Stimulated activated CD4-positive, alpha-beta T cell treated with anti-CD3 and anti-CD28 coated beads, Interleukin-15, amount 100 ng/mL, for 48 hours (primary cell): ENCODE measurements at places on chromosomes 2 and 18.

- DNase-seq, result no peak
Observed at GRCh38 chr2:20551945-20552328, 99.0 kb downstream of the HS1BP3 start.

GRCh38 chr18:24771300-24771699 is 310.9 kb downstream of the HRH4 start:
- no peak for DNase-seq

DNA sequence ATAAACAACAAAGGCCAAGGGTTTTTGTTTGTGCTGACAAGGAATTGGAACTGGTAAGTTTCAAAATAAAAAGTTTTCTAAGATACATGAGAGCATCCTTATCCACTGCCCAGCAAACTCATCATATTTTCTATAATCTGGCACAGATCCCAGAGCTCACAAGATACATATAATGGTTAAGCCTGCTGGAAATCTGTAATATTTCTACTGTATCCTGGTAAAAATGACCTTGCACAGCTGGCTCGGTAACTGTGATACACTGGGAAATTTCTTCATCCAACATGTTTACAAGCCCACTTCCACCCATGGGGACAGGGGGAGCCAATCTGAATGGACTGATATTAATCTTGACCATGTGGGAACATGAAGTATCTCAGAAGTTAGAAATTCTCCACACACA is 425.4 kb upstream of the MMADHC start:
- DNase-seq, result no peak

GRCh38 chr2:38486213-38487026 is 109.3 kb upstream of the ATL2 start:
- no peak for DNase-seq

- no peak for DNase-seq
Observed at GRCh38 chr2:204156456-204156855, 219.9 kb downstream of the ICOS start.

GRCh38 chr2:52238782-52239181 is 1206.8 kb upstream of the NRXN1 start:
- no peak for DNase-seq

- no peak for DNase-seq
Observed at GRCh38 chr2:33289961-33290360, 186.5 kb upstream of the RASGRP3 start.

- DNase-seq, result no peak
Observed at GRCh38 chr18:28802546-28802945, 625.6 kb upstream of the CDH2 start.

DNA sequence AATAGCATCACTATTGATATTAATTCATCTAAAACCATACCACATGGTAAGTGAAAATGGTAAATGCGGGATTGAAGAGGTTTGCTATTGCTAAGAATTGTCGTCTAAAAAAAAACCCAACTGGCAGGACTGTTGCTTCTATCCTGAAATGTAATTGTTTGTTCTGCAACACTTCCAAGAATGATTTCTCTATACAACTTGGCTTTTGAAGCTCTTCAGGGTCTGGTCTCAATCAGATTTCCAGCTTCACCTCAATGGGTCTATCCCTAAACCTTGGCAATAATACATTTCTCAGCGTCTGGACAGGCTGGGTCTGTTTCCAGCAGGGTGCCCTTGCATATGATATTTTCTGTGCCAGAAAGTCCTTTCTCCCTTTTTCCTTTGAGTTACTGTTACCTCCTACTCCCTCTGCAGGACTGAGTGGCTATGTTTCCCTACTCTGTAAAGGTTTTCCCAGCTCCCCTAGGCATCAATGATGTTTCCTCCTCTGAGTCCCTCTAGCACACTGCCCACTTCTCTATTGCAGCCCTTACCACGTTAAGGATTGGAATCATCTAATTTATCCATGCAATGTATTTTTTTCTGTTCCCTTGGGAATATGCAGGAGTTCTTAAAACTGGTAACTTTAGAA is 118.2 kb upstream of the REV1 start:
- DNase-seq, result no peak

DNA sequence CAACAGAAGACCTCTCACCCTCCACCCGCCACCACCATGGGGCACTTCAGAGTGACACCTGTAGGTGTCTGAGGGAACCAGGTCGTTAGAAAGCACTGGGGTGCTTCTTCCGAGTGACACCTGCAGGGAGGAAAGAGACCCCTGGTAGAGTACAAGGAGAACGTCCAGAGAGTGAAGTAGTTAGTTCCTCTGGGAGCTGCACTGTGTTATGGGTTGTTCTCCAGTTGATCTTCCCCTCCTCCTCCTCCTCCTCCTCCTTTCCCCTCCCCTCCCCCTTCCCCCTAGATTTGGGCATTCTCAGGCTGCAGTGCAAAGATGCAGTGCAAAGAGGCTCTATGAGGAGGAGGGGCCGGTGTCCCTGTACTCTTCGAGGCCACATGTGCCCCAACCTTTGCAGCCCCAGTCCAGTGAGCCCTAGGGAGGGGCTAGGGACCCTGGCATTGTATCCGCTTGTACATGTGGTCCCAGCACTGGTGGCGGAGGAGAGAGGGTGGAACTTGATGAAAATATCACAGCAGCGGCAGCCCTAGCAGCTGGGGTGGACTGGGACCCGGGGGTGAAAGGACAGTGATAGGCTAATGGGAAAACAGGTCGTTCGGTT is 850 bp downstream of the DNAJB2 start:
- DNase-seq, result no peak

- no peak for DNase-seq
Observed at GRCh38 chr2:75772908-75773630, 62.4 kb upstream of the GCFC2 start.

- no peak for DNase-seq
Observed at GRCh38 chr2:194004590-194005206, 1652.3 kb upstream of the SLC39A10 start.

- DNase-seq, result no peak
Observed at GRCh38 chr18:55763298-55763697, 175.3 kb upstream of the TCF4 start.

DNA sequence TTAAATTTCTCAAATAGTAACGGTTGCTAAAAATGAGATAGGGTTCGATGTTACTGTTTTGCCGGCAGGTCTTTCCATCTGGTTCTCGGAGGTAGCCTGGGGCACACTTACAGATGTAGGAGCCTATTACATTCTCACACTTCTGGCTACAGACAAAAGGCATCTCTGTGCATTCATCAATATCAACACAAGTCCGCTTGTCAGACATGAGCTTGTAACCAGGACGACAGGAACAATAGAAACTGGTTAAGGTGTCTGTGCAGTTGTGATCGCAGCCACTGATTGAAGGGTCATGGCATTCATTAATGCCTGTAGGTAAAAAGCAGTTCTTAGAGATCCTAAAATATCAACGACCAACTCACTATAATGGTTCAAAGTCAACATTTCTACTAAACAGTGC is 116.3 kb downstream of the DHRS9 start:
- DNase-seq, result no peak

DNA sequence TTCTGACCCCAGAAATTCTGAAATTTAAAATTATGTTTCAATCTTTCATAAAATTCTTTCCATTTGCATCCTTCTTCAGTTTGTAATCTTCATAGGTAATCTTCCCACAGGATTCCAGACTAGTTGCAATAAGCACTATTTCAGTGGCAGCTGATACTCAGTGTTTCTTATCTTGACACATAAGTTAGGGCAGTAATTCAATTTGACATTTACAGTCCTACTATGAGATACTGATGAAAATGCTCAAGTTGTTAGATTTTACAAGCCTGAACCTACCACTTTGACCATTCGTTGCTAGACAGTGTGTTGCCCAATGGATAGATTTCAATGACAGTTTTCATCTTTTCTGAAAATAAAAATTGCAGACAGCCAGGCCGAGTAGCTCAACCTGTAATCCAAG is 10.4 kb downstream of the METTL21A start:
- no peak for DNase-seq

- DNase-seq, result peak; percentile 55
Observed at GRCh38 chr2:136134126-136134525, 16.2 kb upstream of the CXCR4 start.

GRCh38 chr18:11380968-11381367 is 228.4 kb upstream of the SLC35G4 start:
- no peak for DNase-seq

DNA sequence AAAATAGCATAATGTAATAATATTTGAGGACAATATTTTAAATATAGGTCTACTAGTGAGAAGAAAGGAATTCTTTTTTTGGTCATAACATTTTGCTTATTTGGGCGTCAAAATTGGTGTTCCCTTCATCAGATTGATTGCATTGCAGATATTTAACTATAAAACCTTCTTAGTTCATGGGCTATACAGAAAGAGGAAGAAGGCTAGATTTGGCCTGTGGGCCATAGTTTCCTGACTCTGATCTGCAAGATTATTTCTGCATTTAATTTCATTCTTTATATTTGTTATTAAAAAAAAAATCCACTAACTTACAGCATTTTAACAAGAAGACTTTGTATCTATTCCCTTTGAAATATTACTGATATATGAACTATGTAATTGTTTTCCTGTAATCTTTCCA is 31.9 kb downstream of the PIKFYVE start:
- DNase-seq, result no peak

DNA sequence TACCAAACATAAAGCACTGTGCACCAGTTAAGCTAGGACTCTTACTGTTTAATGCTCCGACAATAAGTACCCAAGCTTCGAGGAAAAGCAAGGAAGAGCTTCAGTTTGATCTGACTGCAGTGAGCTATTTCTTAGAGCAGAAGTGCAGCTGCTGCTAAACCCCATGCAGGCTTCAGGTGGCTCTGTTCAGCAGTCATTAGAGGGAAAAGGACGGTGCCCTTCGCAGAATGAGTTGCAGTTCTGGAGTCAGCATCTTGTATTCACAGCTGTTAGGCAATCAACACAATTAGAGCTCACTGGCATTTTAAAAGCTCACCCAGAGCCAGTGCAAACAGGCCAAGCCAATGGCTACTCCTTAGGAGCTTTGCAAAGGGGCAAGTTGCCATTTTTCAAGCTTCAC is 1.5 kb upstream of the CERKL start:
- no peak for DNase-seq

GRCh38 chr2:33458248-33458819 is 18.1 kb upstream of the RASGRP3 start:
- no peak for DNase-seq
